Stimulated activated CD8-positive, alpha-beta memory T cell treated with anti-CD3 and anti-CD28 coated beads, Interleukin-4, amount 100 ng/mL, for 1 hour (primary cell): ENCODE measurements at places on chromosomes 6 and 20.

- DNase-seq = no peak
Observed at GRCh38 chr6:14784596-14785492, 461.0 kb upstream of the JARID2 start.

- DNase-seq = no peak
Observed at GRCh38 chr6:18707714-18708439, 320.7 kb downstream of the RNF144B start.

GRCh38 chr6:165906736-165907135, 243.7 kb upstream of the PDE10A start:
- no peak for DNase-seq

GRCh38 chr20:1489764-1490436, 1.3 kb downstream of the SIRPB2 start:
- DNase-seq = no peak

DNA sequence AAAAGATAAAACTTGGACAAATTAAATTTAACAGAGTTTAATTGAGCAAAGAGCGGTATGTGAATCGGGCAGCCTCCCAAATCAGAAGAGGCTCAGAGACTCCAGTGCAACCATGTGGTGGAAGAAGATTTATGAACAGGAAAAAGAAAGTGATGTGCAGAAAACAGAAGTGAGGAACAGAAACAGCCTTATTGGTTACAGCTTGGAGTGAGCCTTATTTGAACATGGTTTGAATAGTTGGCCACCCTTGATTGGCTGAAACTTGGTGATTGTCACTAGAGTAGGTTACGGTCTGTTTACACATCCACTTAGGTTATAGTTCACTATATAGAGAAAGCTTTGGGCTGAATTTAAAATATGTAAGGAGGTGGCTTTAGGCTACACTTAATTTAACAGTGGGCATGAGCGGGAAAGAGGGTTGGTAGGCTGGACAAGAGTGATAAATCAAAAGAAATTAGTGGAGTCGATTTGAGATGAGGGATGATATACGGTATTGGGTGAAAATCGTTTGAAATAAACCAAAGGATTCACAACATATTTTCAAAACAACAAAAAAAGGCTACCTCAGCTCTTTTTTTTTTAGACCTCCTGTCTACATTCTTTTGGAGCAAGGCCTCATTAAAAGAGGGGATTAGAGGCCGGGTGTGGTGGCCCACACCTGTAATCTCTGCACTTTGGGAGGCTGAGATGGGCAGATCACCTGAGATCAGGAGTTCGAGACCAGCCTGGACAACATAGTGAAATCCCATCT, 84.3 kb upstream of the PREP start:
- no peak for DNase-seq

- no peak for DNase-seq
Observed at GRCh38 chr20:18324596-18325089, 36.3 kb downstream of the ZNF133 start.

DNA sequence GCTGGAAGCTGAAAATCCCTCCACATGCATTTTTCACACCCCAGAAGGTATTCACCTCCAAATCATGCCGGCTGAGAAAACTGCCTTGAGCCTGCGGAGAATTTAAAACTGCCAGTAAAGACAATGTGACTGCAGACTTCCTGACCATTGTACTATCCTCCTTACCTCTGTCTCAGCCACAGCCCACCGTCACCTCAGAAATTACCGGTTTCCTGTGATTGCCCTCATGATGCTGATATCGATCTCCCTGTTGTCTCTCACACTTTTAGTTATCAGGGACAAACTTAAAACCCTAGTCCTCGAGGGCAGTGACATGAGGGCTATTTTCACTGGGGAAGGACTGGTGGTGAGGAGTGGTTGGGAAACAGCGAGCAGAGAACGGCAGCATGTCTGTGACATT, 30.2 kb upstream of the FOXQ1 start:
- no peak for DNase-seq

- no peak for DNase-seq
Observed at GRCh38 chr20:18266282-18266681, 22.0 kb upstream of the ZNF133 start.

GRCh38 chr6:168660400-168660945, 219.5 kb downstream of the SMOC2 start:
- no peak for DNase-seq

GRCh38 chr6:6886171-6886885, 221.4 kb upstream of the RREB1 start:
- DNase-seq = no peak

DNA sequence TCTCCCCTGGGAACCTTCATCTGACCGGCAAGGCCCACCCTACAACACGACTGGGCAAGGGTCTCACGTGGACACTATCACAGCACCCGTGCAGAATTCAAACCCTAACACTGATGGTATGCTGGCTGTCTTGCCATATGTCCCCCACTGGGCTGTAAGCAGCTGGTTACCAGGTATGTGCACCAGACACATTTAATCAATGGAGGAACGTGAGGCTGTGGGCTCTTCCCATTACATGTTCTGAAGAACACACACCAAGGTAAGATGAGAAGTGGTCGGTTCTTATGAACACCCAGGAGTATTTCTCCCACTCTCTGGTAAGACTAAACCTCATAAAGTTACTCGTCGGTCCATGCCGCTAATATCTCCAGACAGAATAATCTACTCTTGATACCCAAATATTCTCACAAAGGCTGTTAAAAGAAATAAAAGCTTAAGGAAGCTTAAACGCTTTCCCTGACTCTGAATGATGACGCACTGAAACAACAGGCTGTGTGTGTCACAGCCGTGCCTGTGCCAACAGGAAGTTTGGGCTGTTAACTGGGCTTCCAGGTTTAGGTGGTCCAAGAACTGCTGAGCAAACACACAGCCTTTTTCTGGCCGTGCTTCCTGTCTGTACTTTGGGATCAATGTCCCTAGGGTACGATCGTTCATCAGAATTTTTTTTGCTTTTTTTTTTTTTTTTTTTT, 75.3 kb downstream of the SLC23A2 start:
- no peak for DNase-seq

GRCh38 chr6:152100183-152100618, 292.7 kb downstream of the ESR1 start:
- no peak for DNase-seq

GRCh38 chr6:41430875-41431274, 95.5 kb downstream of the NCR2 start:
- no peak for DNase-seq

- no peak for DNase-seq
Observed at GRCh38 chr20:44656448-44656847, 4.9 kb upstream of the ADA start.

DNA sequence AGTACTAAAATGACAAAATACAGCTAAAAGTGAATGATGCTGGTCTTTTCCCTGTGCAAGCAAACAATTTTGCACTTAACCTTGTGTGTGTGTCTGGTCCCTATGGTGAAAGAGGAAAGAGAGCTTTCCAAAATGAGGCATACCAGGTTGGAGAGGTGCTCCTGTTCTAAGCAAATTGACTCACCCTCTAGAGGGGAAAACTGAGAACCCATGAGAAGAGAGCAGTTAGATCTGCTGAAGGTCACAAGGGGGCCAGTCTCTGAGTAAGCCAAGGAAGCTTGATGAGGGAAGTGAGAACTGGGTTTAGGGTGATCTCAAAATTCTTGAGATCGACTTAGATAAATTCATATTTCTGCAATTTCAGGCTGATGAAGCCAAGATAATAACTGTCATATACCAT, 157.5 kb upstream of the TBX18 start:
- no peak for DNase-seq

- DNase-seq = no peak
Observed at GRCh38 chr20:53917145-53918019, 153.0 kb downstream of the BCAS1 start.

DNA sequence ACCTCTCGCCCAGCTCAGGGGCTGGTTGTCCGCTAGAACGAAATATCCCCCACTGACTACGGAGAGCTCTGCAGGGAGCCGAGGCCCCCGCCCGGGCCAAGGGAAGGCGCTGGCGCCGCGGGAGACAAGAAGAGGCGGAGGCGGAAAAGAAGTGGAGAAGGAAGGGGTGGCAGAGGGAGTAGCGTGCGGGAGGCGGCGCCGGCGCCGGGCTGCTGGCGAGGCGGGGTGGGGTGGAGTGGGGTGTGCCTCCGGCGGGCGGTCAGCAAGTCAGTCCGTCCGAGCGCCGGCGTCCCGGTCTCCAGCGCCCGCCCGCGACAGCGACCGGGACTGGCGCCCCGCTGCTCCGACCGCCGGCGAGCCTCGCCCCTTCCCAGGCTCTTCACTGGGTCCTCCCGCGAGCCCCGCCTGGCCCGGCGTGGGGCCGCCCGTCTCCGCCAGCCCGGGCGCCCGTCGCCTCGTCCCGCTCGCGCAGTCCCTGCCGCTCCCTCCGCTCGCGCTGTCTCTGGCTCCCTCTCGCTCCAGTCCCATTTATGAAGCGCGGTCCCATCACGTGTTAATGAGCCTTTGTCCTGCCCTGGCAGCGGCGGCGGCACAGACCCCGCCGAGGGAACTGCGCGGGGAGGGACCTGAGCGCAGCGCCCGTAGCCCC, at the start of gene CNR1:
Gene CNR1 (minus strand): TSS at position 504 of the 649 bp plus-strand sequence. CDS start 21,073 bp downstream, outside the sequence.
- DNase-seq = no peak

GRCh38 chr6:139824864-139825263, 450.4 kb upstream of the CITED2 start:
- DNase-seq = no peak

DNA sequence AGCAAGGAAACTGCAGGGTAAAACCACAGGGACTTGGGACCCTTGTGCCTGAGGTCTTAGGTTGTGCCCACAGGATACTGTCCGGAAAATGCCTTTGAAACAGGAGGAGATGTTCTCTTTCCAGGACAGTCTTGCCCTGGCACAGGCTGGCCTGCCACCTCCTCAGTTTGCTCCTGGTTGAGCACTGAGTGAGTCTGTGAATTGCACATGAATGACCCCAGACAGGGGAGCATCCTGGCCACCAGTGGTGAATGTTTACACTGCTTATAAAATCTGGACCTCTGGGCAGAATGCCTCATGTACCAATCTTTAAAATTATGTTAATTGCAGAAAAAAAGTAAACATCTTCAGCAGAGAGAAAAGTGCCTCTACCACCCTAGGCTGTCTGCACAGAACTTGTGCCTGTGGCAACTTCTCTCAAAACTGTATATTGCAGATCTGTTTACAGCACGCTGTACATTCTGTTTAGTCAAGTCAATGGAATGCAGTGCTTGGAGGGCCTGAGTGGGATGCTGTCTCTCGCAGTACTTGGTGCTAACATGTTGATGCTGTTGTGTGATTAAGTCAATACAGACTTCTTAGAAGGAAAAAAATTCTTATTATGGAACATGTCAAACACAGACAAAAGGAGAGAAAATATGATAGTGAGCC, 242.1 kb downstream of the SOD2 start:
- DNase-seq = no peak

GRCh38 chr6:71524201-71524600, 235.6 kb downstream of the OGFRL1 start:
- DNase-seq = no peak

DNA sequence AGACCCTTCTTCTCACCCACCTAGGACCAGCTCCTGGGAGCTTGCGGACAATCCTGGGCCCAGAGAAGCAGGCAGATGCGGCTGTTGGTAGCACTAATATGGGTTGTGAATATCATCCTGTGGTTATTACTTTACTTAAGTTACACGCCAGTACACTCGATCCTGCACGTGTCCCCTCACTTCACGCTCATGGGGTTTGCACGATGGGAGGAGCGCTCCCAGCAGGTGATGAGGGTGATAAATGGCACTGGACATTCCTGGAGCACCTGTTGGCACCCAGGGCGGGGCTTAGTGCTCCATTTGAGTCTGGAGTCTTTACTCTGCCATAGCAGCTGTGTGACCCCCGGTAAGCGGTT, 335.1 kb downstream of the PREX1 start:
- DNase-seq = no peak

DNA sequence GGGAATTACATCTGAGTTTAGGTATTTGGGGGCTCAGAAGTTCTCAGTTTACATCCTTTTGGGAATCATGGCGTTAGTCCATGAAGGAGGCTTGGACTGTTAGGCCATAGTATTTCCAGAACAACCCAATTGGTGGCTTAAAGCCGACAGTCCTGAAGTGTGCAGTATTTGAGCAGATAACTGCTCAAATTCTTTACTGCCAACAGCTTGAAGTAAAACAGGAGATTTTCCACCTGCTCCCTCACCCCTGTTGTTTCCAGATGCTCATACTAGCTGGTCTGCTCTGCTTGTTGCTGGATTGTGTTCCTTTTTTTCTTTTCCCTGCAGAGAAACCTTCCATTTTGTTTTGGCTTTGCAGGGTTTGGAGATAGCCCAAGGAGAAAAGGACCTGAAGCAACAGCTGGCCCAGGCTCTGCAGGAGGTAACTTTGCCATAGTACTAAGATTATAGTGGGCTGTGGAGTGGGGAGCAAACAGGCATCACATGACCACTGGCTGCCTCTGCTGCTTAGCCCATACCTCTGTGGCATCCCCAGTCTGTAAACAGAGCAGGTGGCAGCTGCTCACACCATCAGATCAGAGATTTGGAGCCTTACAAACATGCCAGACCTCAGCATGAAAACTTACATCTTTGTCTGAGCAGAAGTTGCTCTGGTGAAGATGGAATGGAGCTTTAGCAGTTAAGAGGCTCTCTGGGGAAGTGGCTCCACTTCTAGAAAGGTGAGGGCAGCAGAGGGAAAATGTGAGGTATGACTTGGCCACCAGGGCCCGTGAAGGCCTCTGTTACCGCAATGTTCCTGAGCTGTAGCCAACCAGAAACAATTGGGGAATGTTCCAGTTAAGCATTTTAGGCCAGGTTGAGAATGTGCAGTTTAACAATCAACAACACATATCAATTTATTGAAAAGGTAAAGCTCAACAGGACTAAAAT, 17.6 kb downstream of the RNF8 start:
- DNase-seq = no peak

- no peak for DNase-seq
Observed at GRCh38 chr6:24922170-24922569, 13.6 kb downstream of the RIPOR2 start.

DNA sequence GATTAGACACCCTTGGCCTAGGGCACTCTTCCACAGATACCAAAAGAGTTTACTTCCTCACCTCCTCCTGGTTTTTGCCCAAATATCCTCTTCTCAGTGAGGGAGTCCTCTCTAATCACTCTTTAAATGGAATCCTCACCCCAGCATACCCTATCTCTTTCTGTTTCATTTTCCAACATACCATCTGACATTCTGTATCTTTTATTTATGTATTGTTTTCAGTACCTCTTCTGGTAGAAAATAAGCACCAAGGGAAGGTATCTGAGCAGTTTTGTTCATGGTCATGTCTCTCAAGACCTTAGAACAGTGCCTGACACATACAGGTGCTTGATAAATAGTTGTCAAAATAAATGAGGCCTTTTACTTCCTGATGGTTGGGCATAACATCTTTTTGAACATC, 55.1 kb downstream of the KIAA0408 start:
- no peak for DNase-seq

- no peak for DNase-seq
Observed at GRCh38 chr6:2777249-2777648, 12.1 kb downstream of the WRNIP1 start.

- no peak for DNase-seq
Observed at GRCh38 chr20:39640147-39640546, 678.0 kb downstream of the DHX35 start.

GRCh38 chr6:30035784-30036183, 25.3 kb upstream of the POLR1H start:
- no peak for DNase-seq

GRCh38 chr20:58519940-58520712, 4.9 kb upstream of the APCDD1L start:
- DNase-seq = no peak
